Inflammatory macrophage treated with lipopolysaccharide for 4 hours (primary cell): ENCODE measurements at places on chromosomes 5 and 9.

GRCh38 chr9:19935422-19935821 lies 146.6 kb upstream of the SLC24A2 start:
- DNase-seq, result no peak

DNA sequence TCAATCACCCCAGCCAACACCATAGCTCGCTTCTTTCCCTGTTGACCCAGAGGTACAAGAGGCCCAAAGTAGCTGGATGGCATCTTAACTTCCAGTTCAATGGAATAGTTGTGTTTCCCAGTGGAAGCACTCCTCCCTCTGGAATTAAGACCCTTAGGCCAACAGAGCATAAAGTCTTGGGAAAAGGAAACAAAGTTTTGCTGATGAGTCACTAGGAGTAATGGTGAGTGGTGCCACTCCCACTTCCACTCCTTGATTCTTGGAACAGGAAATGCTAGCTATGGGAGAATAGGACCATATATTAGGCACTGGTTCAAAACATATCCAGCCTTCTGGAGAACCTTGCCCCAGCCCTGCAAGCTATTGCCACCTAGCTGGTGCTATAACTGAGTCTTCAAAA lies 44.7 kb upstream of the LMX1B start:
- DNase-seq, result peak; percentile 9

DNA sequence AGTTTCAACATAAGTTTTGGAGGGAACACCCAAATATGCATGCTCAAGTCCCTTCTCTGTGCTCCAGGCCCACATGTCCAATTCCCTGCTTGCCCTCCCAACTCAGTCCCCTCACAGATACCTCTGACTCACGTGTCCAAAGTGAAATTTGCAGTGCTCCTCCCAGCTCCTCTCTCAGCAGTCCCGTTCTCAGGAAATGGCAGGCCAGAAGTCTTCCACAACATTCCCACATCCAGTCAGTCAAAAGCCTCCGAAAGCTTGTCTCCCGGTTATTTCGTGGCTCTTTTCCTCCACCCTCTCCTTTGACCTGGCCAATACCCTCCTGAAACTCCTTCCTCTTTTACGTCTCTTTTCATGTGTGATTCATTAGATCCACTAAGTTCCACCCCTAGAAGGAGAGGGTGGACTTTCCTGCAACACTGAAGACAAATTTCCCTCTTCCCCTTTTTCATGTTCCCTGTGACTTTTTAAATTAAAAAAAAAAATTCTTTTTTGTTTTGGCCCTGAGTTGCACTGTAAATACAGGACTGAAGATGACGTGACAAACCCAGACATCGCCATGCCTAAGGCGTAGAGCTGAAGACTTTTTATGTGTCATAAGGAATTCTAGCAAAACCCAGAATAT lies 12.8 kb upstream of the MGAT1 start:
- DNase-seq, result peak; percentile 95

GRCh38 chr5:144406442-144406841 lies 235.8 kb downstream of the KCTD16 start:
- DNase-seq, result no peak

DNA sequence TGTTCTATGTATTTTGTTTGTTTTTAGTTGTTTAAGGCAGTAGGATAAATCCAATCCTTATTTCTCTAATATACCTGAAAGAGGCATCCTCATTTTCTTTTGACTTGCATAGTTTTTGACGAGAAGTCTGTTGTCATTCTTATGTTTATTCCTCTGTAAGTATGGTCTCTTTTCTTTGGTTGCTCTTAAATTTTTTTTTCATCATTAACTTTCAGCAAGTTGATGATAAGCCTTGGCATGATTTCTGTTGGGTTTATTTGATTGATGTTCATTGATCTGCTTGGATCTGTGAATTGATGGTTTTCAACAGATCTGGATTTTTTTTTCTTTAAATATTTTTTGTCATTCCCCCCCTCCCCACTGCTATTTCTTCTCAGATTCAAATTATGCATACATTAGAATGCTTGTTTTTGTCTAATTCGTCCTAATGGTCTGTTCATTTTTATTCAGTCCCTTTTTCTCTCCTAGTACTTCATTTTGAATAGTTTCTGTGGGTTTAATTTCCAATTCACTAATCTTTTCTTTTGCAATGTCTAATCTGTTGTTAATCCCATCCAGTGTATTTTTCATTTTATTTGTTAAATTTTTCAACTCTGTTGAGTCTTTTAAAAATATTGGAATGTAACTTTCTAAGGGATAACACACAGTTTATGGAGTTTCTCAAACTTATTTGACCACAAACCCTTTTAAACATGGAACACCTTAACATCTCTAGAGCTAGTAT lies 495.9 kb downstream of the CSNK1G3 start:
- DNase-seq, result no peak

GRCh38 chr5:58891086-58891970 lies 308.5 kb downstream of the RAB3C start:
- DNase-seq, result peak; percentile 55

DNA sequence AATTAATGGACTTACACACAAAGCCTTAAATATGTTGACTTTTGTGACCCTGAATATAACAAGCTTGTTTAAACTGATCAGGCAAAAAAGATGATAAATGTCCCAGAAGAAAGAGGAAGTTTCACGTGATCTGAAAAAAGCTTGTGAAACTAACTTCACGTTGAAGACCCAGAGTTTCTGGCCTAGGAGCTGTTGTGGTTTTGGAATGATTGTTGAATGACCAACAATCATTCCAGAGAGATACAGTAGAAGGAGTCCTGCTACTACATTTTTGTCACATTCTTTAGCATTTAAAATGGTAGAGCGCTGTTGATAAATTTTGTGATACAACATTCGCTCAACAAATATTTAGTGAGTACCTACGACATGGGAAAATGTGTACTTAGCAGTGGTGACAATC lies 143.1 kb upstream of the FBN2 start:
- no peak for DNase-seq

GRCh38 chr5:37308793-37309192 lies 59.6 kb upstream of the CPLANE1 start:
- DNase-seq, result peak; percentile 2

- DNase-seq, result no peak
Observed at GRCh38 chr5:65262096-65262495, 219.6 kb downstream of the ADAMTS6 start.

DNA sequence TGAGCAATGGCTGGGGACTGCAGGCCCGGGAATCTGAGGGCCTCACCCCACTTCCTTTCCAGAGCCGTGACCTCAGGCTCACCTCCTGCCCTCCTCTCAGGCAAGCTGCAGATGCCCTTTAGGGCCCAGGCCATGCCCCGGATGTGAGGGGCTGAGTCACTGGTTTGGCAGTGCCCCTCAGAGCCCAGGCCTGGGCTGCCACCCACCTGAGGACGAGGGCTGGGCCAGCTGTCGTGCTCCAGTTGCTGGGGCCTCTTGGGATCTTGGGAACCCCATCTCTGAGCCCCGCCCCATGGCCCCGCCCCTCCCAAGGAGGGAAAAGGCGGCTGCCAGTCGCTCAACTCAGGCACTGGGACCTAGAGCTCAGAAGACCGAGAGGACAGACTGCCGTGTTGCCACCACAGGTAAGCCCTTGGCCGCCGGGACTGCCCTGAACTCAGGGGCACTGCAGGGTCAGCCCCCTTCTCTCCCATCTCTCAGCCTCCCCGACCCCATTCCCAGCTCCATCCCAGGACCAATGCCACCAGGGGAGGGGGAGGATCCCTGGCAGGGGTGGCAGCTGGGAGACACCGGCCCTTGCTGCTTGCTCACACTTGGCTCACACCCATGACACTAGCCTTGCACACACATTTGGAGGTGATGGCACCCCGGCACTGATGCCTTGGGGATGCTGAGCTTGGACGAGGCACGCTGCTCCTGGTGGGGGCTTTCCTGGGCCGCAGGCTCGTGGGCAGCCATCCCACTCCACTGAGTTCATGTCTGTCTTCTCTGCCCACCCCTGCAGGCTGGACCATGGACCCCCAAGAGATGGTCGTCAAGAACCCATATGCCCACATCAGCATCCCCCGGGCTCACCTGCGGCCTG lies at the start of gene CYSRT1:
CYSRT1 (plus strand) TSS at position 345 of the 865 bp plus-strand sequence; CDS start at position 793, 448 bp downstream.
- no peak for DNase-seq

- DNase-seq, result no peak
Observed at GRCh38 chr9:98880311-98881015, 63.2 kb upstream of the COL15A1 start.

DNA sequence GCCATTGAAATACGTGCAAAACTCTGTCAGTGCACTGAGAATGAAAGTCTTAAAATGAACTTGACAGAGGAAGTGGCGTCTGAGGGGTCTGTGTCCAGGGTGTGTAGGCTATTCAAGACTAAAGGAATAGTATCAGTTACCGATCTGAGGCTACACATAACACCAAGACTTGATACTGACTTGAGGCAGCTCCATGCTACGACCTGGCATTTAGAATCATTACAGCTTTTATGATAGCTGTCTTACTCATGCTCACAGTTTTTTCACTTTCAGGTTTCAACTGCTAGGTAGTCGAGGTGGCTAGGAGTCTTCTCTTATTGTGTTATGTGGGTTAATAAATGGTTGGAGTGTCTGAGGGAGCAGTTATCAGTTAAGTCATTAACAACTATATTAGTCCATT lies 92.8 kb upstream of the SLCO6A1 start:
- no peak for DNase-seq

GRCh38 chr5:177476531-177477233 lies 3.2 kb upstream of the DBN1 start:
- DNase-seq, result no peak

GRCh38 chr9:93648836-93649235 lies 72.5 kb downstream of the PHF2 start:
- DNase-seq, result no peak
